ENCODE measurements at places on chromosomes 3 and 15.
A peak's percentile ranks its signal among the peaks of the same experiment; 100 is the strongest.

- DNase-seq: no peak
Observed at GRCh38 chr15:87582169-87582568, 674.4 kb downstream of the NTRK3 start.

- no peak for DNase-seq
Observed at GRCh38 chr15:100457201-100457600, 71.5 kb downstream of the CERS3 start.

- DNase-seq: no peak
Observed at GRCh38 chr15:26974120-26974780, 3.3 kb downstream of the GABRG3 start.

DNA sequence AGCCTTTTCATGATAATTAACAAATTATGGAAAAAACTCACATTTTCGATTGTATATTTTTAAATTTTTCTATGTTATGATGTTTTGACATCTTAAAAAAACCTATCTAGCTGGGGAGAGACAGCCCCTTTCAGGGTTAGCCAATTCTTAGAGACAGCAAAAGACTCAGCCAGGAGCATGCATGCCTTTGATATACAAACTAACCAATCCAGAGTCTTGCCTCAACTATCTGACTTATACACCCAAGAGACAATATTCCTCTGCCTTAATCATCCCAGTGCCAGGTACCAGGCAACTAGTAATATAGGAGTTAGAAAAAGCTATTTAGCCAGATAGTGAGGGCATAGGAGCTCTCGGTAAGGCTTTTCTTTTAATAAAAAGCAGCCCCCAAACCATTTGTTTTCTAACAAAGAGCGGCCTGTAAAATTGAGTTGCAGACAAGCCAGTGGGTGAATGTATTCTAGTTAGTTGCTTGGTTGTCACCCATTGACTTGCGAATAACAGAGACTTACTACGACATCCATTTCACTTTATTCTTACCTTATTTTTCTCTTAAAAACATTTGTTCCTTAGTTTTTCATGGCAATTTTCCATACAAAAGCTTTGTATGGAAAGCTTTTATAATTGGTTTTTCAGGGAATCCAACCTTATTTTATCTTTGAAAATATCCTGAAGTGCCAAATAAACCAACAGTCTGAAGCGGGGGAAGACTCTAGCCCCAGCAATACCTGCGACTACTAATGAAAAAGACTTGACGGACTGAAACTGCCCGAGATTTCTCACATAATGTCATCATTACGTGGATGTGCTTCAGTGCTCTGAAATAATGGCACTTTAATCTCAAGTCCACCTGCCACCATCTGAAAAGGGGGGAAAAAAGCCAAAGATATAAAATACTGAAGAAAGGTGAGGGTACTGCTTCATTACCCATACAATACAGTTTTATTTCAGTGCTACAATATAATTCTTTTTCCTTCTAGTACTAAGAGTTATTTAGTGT lies 64.6 kb upstream of the ATP2C1 start:
- DNase-seq: no peak

DNA sequence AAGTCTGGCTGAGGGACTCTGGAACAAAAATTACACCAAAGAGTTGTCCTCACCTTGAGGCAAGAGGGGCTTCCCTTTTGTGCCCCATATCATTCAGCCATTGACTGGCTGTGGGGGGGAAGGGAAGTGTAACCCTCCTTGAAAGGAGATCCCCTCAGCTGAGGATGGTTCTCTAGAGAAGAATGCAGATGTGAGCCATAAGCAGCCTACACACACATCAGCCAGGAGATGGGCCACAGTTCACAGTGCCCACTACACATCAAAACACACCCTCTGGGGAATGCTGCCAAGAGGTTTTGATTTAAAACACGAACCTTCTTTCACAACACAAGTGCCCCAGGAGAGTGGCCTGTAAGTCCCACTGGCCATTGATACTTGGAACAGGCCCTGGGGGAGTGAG lies 231.2 kb upstream of the CTDSPL start:
- DNase-seq: no peak

- DNase-seq: no peak
Observed at GRCh38 chr3:16073203-16073602, 101.3 kb upstream of the GALNT15 start.

DNA sequence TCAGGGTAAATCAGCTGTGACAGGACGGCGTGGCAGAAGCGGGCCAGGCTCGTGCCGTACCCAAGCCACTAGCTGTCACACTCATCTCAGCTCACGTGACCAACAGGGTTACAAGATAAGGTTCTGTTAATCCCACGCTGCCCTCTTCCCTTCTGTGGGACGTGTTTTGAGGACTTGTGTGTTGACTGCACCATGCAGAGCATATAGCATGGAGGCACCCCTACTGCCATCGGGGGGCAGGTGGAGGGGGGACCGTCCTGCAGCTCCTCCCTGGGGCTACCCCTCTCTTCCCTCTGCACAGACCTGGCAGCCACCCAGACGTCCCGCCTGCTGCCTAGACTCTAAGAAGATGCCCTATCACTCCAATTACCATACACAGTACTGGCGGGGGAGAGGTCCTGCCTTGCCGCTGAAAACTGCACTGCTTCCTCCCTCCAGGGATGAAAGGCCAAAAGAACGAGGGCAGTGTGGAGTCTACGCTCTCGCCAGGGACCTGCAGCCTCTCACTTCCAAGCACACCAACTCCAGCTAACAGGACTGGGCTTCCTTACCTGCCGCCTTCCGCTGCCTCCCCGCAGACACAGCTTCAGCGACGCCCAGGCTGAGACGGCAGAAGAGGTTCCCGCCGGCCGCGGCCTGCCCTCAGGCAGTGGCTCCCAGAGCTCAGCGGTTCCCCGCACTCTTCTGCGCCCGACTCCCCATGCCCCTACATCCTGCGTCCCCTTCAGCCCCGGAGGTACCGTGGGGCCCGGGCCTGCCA lies at the start of gene TNK2:
TSS of gene TNK2 (minus strand) at position 618 of the 760 bp plus-strand sequence. CDS start 19,963 bp downstream, outside the sequence.
- no peak for DNase-seq

DNA sequence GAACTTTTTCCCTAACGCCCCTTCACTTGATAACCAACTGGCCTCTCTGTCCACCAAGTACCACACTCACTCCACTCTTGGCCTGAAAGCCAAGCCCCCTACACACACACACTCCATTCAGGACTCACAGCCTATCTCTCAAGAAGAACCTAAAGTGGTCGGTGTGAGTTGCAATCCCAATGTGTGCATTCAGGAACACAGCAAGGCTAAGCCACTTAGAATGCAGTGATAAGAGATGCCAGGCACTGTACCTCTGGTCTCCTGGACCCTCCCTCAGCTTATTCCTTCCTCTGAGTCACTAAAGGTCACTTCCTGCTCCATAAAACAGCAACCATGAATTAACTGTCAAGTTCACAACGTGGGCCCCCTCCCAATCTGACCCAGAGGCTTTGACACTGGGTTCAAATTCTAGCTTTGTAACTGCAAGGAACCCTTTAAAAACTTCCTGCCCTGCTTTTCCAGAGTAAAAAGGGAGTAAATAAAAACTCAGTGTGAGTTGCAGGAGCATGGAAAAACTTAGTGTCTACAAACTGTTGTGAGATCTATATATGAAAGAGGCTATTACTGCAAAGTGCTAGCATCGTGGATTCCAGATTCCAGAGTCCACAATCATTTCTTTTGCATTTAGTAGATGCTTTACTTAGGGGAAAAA lies 17.6 kb upstream of the KCNMB3 start:
- DNase-seq: no peak

- no peak for DNase-seq
Observed at GRCh38 chr3:175421902-175422301, 562.8 kb downstream of the NAALADL2 start.

DNA sequence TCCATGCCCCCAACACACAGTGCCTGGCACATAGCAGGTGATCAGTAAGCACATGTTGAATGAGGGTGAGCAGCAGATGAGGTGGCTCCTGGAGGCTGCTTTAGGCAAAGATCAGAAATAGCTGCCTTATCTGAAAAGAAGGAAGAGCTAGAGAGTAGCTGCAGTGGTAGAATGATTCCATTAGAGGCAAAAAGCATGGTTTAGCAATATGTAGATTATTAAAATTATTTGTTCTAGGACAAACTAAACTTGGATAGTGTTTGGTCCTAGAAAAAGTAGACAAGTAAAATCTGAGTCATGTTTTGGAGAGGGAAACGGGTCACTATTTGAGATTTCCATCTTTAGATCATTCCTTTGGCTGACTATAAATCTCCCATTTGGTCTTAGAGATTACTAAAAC lies 32.1 kb downstream of the KIF7 start:
- DNase-seq: no peak

DNA sequence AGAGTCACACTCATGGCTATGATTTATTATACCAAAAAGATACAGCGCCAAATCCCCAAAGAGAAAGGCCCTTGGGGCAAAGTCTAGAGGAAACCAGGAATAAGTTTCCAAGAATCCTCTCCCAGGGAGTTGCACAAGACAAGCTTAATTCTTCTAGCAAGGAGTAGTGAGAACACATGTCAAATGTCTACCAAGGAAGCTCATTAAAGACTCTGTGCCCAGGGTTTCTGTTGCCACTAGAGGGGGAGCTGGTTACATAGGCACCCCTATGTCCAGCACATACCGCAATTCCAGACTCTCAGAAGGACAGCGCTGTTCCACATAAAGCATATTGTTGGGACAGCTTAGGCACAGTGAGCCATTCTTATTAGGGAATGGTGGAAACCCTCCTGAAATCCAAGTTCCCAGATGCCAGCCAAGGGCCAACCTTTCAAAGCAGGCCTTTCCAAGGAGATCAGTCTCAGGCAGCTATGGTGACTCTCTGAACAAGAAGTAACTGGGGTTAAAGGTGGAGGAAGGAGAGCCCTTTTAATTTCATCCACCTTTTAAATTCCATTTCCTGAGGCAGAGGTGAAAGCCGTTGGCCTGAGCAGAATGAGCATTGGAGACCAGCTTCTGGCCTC lies 194.2 kb downstream of the UACA start:
- DNase-seq: peak; percentile 11

GRCh38 chr15:100683434-100683833 lies 81.0 kb downstream of the ASB7 start:
- no peak for DNase-seq

All from substantia nigra (tissue), 51 donors.